ENCODE measurements at places on chromosomes 7 and 10.

GRCh38 chr10:4541292-4541691 lies 284.7 kb upstream of the AKR1E2 start:
- DNase-seq = no peak

DNA sequence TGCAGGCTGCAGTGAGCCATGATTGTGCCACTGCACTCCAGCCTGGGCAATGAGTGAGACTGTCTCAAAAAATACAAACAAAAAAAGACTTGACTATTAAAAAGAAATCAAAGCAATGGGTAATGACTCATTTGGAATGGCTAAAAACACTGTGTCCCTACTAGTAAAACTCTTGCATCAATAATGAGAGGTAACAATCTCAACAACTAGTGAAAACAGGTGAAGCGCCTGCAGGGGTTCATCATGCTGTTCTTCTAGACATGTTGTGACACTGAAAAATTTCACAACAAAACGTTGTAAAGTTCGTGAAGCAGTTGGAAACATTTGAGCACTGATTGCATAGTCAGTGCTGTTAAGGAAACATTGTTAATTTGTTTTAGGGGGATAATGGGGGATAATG lies 26.9 kb upstream of the SLC29A4 start:
- no peak for DNase-seq

- DNase-seq = no peak
Observed at GRCh38 chr7:130985361-130985760, 251.4 kb upstream of the KLF14 start.

GRCh38 chr10:71747039-71747531 lies 26.2 kb downstream of the VSIR start:
- no peak for DNase-seq

- no peak for DNase-seq
Observed at GRCh38 chr10:113983552-113983951, 60.1 kb upstream of the ADRB1 start.

All from HEK293T (cell line).